ENCODE measurements at places on chromosomes 4 and X.
A peak's percentile ranks its signal among the peaks of the same experiment; 100 is the strongest.

GRCh38 chr4:60522265-60522664 lies 677.9 kb upstream of the ADGRL3 start:
- no peak for DNase-seq

DNA sequence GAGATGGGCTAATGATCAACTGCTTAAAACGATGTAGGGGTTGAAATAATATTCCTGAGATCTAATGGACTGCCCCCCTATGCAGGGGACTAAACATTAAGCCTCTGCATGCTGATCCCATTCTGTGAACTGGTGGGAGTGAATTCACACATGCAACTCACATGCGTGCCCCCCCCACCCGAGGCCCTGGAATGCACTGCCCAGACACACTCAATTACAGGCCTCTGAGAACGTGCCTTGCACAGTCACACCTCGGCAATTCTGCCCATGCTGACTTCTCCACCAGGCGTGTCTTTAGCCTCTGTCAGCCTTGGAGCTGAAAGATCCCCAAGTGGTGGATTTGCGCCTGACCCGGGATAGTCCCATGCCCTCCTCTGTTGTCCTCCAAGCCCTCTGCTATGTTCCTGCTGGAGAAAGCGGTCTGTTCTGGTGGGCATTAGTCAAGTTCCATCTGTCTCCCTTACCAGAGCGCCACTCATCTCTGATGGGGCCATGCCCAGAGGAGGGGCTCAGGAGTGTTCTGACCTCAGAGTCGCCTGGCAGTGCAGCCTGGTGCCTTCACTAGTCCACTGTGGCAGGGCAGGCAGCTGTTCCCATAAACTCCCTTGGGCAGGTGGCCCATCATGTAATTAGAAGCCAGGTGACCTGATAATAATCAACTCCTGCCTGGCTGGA lies 86.5 kb downstream of the DRD5 start:
- no peak for DNase-seq

GRCh38 chrX:38610849-38611248 lies 49.5 kb downstream of the TSPAN7 start:
- no peak for DNase-seq

- DNase-seq: no peak
These were observed 314.9 kb upstream of the TRAM1L1 start for GRCh38 chr4:117400039-117400835.

DNA sequence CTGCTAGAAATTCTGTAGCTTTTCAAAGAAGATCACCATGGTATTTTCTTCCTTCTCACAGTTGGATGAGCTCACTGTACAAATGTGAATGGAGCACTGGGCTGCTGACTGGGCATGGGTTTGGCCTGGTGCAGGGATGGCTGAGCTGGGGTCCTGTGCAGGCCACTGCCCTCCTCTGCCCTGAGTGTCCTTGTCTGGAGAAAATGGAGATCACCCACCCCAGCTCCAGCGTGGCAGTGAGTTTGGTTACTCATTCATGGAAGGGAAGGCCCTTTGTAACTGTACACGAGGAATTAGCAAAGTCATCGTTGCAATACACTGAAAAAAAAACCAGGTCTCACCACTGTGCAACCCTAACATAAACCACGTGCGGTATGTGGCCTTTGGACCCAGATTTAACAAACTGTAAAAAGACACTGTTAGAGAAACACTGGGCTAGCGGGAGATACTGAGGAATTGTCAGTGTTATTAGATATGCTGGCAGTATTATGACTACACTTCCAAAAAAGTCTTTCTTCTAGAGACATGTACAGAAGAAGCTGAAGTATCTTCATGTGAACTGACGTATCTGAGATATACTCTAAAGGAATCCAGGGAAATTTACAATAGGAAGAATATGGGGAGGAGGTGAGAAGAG lies 16.1 kb upstream of the TBC1D14 start:
- no peak for DNase-seq

GRCh38 chr4:4606321-4606720 lies 64.5 kb upstream of the STX18 start:
- no peak for DNase-seq

- DNase-seq: no peak
These were observed 1.3 kb downstream of the TMEM47 start for GRCh38 chrX:34655501-34656455.

DNA sequence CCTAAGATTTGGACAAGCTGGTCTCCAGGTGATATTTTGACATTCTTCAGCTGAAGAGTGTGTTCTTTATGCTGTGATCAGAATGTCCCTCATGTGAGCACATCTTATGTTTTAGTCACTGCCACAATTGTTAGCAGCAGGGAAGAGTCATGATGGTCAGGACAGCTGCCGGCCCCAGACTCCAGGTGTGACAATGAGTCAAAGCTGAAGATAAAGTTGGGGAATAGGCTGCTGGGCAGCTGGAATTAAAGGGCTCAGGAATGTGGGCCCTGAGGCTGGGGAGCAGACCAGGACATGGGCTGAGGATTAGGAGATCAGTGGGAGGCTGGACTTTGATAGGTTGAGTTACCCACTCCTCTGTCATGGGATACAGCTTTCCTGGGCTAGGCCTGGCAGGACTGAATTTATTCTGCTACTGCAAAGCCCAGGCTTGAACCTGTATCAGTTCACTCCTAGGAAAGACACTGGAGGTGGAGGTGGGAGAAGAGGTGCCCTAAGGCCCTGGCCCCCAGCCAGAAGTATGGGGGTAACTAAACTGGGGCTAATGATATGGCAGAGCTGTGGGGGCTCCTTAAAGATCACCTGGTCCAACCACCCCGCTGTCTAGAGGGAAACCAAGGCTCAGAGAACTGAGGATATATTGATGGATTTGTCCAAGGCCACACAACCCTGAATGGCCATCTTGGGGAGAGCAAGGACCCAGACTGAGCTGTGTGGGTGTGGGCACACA lies 119.5 kb downstream of the PJA1 start:
- no peak for DNase-seq

GRCh38 chr4:85725721-85726170 lies 250.8 kb downstream of the ARHGAP24 start:
- no peak for DNase-seq

DNA sequence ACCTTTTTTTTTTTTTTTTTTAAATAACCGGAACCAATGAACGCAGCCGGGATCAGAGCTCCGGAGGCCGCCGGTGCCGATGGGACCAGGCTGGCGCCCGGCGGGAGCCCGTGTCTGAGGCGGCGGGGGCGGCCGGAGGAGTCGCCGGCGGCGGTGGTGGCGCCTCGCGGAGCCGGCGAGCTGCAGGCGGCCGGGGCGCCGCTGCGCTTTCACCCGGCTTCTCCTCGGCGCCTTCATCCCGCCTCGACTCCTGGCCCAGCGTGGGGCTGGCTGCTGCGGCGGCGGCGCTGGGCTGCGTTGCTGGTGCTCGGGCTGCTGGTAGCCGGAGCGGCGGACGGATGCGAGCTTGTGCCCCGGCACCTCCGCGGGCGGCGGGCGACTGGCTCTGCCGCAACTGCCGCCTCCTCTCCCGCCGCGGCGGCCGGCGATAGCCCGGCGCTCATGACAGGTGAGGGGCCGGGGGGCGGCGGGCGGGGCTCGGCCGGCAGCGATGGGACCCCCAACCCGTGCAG lies 337 bp downstream of the STIM2 start:
- peak; percentile 28 for DNase-seq

DNA sequence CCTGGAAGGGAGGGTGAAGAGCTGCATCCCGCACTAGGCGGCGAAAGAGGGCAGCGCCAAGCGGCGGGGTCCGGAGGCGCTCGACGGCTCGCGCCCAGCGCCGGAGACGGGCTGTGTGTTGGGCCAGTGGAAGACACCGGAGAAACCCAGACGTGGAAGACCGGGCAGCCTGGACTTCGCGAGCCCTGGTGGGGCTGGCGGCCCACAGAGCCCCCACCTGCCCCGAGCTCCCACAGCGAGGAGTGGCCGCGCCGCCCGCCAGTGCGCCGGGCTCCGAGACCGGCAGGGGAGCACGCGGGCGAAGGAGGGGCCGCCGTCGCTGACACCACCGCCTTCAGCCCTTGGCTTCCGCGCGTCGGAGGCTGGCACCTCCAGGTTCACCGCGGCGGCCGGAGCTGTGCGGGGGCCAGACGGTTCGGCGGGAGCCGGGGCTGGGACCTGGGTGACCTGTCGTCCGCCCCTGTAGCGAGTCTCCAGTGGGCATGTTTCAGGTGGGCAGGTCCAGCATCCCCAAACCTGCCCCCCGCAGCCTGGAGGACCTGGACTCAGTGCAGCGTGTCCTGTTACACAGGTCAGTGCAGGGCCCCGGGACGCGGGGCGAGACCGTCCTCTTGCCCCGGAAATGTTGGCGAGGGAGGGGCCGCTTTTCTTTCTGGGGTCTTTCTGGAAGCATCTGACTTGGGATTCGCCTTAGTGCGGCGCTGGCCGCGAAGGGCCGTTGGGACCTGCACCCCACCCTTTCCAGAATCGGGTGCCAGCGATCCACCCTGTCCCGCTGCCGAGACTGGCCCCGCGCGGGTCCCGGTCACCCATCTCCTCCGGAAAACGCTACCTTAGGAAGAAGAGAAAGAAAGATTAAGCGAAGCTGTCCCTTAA lies 9.6 kb upstream of the INTU start:
- no peak for DNase-seq

GRCh38 chr4:147933316-147933715 lies 201.4 kb downstream of the ARHGAP10 start:
- no peak for DNase-seq

GRCh38 chrX:50108264-50108663 lies 92.5 kb downstream of the AKAP4 start:
- no peak for DNase-seq

GRCh38 chr4:77930154-77930639 lies 67.6 kb downstream of the MRPL1 start:
- DNase-seq: no peak

- no peak for DNase-seq
These were observed 37.9 kb upstream of the GYPA start for GRCh38 chr4:144178414-144178813.

GRCh38 chrX:140434347-140434746 lies 70.5 kb downstream of the SOX3 start:
- no peak for DNase-seq

GRCh38 chrX:78327370-78328086 lies at the start of gene CYSLTR1:
Gene CYSLTR1 (minus strand): TSS chrX:78327611. CDS start chrX:78273746, 53,865 bp downstream.
- no peak for DNase-seq

DNA sequence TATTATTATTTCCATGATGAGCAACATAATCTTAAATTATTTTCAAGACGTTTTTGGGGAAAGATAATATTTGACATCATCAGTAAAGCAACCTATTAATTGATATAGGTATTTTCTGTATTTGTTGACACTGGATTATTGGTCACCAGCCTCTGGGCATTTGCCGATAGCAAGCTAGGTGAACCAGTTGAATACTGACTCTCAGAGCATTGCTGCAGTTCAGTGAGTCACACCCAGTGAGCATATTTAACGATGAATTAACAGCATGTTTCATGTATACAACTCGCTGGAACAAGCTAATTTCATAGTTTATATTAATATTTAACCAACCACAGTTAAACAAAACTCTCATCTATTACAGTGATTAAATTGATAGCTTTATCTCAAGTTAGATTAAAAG lies 1006.0 kb upstream of the DIAPH2 start:
- DNase-seq: no peak

GRCh38 chrX:65502618-65503017 lies 32.0 kb downstream of the LAS1L start:
- no peak for DNase-seq

DNA sequence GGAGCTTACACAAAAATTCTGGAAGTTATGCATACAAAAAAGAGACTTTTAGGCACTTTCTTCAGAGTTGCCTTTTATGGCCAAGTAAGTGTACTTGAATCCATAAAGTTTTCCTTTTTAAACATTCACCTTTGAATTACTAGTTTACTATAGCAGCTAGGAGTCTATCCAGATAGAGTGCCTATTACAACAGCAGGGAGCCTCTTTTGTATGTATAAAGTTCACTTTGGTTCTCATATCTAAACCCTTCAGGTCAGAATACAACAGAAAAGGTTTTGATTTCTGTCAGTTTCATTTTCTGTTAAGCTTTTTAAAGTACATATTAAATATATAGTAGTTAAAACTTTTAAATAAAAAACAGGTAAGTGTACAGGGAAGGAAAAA lies 51.4 kb upstream of the IL13RA1 start:
- DNase-seq: no peak

DNA sequence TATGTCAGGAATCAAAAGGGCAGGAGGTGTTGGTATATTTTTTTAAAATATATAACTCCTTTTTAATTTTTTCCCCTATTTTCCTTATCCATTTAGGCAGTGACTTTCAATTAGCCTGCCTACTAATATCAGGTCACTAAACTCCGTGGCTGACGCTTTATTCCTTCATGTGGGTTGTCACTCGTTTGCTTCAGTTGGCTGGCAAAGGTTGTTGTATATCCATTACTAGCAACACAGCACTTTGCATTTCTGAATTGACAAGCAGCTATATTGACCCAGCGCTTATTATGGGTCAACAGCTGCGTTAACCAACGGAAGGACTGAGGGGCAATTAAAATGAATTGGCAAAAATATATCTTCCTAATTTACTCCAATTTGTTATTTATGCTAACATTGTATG lies 87.7 kb downstream of the ARX start:
- no peak for DNase-seq

GRCh38 chr4:169215656-169216055 lies 55.1 kb downstream of the SH3RF1 start:
- no peak for DNase-seq

DNA sequence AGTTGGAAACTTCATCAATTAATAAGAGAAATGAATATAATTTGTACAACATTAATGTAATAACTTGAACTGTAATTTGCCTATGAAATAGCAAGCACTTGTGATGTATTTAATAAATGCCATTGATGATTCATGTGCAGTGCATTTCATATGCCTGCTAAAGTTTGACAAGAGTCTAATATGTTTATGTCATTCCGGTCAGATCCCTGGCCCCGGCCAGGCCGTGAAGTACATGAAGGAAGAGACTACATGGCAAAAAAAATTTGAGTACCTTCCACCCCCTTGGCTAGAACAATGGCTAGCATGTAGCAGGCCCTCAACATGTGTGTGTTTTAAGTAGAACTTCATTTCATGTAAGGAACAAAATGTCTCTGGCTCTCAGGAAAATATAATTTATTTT lies 161.3 kb downstream of the ATP10D start:
- no peak for DNase-seq

DNA sequence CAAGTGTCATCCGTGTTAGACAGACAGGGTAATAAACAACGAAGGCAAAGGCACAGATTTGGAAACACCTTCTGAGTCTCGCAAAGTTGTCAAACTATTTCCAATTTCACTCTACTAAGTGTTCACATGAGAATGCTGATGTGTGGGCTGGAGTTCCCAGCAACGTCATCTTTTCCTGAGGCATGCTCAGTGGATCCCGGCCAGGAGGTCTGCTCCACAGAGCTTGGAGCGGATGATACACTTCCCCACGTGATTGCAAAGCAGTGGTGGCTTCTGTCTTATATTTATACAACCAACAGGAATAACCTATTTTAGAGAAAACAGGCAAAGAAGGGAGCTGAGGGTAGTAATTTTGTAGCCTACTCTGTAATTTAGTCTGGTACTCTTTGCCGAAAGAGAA lies 40.1 kb upstream of the PDK3 start:
- DNase-seq: no peak
